ENCODE measurements at places on chromosomes 5 and 9.

- no peak for DNase-seq
Observed at GRCh38 chr5:83417884-83418283, 53.7 kb upstream of the VCAN start.

DNA sequence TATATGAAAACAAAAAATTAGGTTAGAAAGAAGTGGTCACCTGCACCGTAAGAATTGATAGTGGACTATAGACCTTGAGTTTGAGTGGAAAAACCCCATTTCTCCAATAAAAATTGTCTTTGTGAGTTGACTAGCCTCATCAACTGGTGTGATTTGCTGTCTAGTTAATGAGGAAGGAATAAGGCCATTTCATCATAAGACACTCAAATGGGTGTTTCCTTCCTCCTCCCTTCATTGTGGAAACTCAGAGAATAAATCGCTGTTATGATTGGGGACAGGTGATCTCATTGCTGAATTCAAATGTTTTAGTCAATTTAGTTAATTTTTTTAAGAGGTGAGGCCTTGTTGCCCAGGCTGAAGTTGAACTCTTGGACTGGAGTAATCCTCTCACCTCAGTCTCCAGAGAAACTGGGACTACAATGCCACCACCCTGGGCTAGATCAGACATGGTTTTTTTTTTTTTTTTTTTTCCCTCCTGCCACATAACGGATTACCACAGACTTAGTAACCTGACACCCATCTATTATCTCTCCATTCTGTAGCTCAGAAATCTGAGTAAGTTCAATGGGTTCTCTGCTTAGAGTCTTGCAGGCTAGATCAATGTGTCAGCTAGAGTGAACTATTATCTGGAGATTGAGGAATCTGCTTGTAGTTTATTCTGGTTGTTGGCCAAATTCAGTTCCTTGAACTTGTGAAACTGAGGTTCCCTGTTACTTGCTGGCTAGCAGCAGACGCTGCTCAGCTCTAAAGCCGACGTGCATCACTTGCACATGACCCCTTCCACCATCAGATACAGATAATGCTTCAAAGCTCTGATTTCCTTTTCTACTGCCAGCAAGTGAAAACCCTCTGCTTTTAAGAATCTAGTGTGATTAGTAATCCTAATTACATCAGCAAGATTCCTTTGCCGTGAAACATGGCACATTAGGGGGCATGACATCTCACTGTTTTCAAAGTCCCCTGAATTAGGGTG lies 663.8 kb upstream of the CDH9 start:
- DNase-seq = no peak

DNA sequence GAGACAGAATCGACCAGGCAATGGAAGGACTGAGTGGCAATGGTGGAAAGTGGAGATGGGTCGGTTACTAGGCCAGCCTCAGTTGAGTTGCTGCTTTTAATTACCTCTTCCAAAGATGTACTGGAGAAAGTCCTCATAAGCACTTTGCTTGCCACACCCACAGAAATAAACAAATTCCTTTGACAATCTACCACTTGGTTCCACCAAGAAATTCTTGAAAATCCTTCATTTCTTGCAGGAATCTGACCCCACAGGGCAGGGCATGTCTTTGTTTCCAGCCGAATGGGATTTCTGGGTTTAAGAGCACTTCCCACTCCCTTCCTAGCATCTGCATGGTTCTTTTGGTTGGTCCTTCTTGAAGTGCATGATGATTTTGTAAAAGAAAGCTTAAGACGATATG lies 54.5 kb downstream of the ADAMTS12 start:
- no peak for DNase-seq

DNA sequence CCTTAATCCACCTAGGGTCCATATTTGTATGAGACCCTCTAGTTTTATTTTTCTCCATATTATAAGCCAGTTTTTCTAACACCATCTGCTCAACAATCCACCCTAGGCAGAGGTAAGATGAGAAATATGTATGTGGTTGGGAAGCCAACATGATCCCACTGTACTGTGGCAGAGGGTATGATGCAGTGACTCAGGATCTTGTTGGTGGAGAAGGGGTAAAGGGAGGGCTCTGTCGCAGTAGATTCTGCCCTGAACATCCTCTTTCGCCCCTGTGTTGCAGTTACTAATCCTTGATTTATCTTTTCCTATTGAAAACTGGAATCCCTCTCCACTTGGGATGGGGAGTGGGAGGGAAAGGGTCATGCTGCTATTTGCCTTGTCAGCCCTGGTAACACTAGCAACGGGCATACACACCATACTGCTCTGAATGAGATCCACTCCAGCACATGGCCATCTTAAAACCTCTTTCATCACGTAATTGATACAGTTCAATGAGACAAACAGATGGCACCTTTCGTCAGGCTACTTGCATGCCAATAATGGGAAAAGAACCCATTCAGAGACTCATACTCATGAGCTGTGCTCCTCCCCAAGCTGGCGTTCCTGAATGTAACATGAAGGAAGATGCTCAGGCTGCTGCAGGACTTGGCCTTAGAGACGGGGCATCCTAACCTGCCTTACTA lies 63.0 kb downstream of the ADAMTS12 start:
- no peak for DNase-seq

Measured in activated CD4-positive, alpha-beta T cell treated with anti-CD3 and anti-CD28 coated beads for 1 hour (primary cell).